ENCODE measurements at places on chromosomes 7 and 10.

DNA sequence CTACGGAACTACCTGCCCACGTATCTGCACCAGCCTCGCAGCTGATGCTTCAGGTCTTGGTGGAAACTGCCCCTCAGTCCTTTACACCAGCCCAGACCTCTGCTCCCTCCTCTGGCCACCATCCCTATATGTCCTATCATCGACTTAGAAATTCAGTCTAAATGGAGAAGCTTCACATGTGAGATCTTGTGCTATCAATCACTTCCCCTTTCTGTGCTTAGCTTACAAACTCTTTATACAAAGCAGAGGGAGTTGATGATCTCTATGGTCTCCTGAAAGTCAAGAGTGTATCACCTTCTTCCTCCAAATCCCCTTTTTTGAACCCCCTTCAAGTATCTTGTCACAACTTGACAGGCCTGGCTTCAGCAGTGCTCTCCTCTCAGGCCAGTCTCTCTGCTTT, 30.7 kb downstream of the ZNF777 start:
- DNase-seq: no peak

DNA sequence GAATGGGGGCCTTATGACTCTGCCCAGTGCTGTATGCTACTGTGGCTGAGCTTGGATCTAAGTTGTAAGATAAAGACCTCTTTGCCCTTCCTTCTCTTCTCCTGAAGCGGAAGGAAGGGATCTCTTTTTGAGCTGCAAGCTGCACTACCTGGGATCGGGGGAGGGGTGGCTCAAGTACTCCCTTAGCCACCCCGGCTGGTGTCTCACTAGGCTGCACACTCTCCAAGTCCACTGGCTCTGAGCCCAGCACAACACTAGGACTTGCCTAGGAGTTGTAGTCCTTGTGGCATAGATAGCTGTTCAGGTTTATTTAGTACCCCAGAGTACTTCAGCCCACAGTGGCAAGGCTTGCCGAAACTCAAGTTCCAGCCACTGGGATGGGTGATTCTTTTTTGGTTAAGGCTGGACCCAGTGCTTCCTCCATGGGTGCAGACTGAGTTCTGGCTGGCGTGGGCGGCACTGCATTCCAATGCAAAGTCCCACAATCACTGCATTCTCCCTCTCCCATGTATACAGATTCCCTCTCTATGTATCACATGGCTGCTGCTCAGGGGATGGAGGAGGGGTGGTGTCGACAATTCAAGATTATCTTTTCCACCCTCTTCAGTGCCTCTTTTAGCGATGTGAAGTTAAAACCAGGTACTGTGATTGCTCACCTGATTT, 76.2 kb upstream of the SLC25A13 start:
- no peak for DNase-seq

DNA sequence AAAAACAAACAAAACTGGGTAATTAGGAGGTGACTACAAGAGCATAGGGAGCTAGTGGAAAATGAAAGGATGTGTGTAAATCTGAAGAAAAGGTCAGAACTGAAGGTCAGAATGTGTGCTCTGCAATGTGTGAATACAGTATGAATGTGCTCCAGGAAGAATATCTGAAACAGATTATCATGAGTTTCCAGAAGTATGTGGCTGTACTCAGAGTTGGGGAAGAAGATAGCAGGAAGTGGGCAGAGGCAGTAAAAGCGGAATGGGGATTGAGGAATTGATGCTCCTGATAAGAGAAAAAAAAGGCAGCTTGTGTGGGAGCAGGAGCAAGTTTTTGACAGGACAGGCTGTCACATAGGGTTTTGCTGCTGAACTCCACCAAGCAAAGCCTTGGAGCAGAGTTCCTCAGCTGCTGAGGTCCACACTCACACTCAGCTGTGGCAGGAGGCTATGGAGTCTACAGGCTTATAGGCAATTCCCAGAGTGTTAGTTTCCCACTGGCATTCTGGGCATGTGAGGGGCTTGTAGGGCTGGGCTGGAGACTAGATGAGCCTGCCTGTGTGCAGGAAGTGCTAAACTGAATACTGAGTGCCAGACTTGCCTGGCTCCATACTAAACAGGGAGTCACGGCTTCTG, 22.9 kb downstream of the H2AZ2 start:
- DNase-seq: no peak

DNA sequence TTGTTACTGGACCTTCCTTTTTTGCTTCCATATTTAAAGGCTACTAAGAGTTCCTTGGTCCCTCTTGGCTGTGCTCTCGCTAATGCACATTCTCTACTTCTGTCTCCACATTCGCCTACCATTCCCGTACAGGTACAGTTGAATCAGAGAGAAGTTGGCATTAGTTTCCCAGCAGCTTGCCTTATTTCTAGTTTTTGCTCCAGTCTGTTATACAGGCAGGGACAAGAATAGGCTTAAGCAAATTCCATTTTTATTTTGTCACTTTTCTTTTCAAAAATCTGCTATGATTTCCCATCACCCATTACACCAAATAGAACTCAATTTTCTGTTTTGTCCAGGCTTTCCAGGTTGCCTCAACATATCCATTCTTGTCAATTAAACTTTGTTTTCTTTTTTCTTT, 29.9 kb downstream of the DYNC1I1 start:
- no peak for DNase-seq

- no peak for DNase-seq
Observed at GRCh38 chr10:84296091-84296981, 32.1 kb upstream of the CCSER2 start.
